ENCODE measurements at places on chromosomes 4 and X. TPM values are rescaled to one million over a fixed set of nuclear protein-coding genes. Genes with fewer than 3 reads are reported as not detected.

SMARCAD1 gene
- 19.6 TPM for total RNA-seq

DNA sequence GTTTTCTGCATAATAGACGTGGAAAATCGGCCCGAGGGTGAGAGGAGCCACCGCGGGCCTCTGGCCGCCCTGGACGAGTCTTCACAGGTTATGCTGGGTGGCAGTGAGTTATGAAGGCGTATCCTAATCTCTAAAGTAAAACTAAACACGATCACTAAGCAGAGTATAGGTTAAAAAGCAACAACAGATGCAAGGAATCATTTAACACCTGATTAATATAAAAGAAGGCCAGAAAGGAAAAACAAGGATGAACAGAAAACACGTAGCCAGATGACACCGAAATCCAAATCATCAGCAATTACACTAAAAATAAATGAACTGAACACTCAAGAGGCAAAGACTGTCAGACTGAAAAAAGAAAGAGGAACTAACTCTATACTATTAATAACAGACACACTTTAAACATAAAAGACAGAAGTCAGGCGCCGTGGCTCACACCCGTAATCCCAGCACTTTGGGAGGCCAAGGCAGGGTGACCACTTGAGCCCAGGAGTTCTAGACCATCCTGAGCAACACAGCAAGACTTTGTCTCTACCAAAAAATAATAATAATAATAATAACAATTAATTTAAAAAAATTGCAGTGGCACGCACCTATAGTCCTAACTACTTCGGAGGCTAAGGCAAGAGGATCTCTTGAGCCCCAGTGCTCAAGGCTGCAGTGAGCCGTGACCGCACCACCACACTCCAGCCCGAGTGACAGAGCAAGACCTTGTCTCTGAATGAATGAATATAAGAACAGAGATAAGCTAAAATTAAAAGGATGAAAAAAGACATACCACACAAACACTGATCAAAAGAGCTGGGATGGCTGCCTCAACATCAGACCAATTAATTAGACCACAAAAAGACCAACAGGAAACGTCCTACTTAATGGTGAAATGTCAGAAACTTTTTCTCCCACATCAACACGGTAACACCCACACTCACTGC is 30.0 kb downstream of the CTBP1 start:
- no peak for DNase-seq

DNA sequence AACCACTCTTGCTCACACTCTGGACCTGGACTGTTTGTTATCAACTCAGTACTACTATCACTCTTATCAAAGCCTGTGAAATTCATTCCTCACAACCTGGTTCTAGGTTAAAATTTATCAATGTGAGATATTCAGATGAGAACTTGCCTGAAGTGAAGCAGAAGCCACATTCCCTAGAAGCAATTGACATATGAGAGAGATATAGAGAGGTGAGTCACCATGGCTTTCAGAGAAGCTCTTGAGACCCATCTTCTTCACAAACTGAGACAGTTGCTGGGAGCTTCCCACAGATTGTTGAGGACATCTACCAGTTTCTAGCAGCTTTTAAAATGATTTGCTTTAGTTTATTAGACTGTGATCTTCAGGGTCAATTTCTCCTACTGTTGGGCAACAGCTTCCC is 316.9 kb upstream of the TET2 start:
- no peak for DNase-seq

NIPAL1 gene
- total RNA-seq = 3.3 TPM

SSX1 gene
- total RNA-seq = not detected

BEX3 gene
- total RNA-seq = 239 TPM

GRCh38 chr4:14415146-14415545 is 587.1 kb upstream of the CPEB2 start:
- no peak for DNase-seq

- no peak for DNase-seq
These were observed 18.9 kb upstream of the GPR101 start for GRCh38 chrX:137052643-137053235.

- no peak for DNase-seq
These were observed 62.3 kb downstream of the ACOX3 start for GRCh38 chr4:8378101-8378724.

ZNF330 gene
- total RNA-seq = 19.4 TPM

- no peak for DNase-seq
These were observed 19.3 kb downstream of the YIPF7 start for GRCh38 chr4:44632089-44632488.

DNA sequence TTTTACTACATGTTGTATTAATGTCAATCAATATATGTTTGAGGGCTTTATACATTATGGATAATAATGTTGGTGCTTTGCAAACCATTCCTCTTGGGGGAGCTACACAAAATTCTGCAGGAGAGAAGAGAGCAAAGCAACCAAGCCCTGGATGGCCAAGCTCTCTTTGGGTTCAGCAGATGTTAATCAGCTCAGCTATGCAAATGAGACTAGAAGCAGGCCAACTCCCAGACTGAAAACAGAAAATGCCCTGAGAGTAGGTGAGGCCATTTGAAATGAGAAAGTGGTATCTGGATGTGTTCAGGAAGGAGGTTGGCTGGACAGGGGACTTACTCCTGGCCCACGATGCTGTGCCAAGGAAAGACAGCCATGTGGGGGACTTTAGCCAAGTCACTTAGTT is 387.0 kb downstream of the BCOR start:
- no peak for DNase-seq

PLS3 gene
- total RNA-seq = 293 TPM

DNA sequence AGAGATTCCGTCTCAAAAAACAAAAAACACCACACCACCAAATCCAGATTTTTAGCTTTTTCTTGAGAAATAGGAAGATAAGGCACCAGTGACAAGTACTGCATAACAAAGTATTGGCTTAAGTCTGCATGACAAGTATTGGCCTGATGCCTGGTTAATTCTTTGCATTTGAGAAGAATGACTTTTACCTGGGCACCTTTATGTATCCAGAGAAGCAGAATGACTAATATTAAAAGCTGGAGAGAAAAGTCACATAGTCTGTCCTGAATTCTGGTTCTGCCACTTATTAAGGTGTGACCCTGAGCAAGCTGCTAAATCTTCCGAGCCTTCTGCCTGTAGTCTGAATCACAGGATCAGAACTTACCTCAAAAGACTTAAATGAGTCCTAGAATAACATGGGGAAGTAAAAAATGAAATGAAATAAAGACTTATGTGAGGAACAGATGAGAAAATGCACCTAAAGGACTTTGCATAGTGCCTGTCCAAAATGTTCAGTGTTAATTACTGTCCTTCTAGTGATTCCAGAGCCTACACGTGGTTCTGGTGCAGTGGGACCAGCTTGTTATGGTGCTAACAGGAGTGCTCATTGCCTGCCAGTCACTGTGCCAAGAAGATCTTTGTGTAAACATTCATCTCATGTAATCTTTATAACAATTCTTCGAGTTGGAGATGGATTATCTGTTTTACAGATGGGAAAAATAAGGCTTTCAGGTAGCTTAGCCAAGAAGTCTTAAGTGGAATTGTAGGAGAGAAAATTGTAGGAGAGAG is 31.6 kb downstream of the UGDH start:
- no peak for DNase-seq

GRCh38 chr4:159489646-159490045 is 386.8 kb downstream of the RAPGEF2 start:
- no peak for DNase-seq

- no peak for DNase-seq
These were observed 133.0 kb upstream of the LEF1 start for GRCh38 chr4:108301545-108302251.

EGF gene
- 0.10 TPM for total RNA-seq

GRCh38 chr4:121765971-121766538 is 1.1 kb upstream of the SMIM43 start:
- no peak for DNase-seq

GRCh38 chr4:75745721-75746199 is 21.4 kb downstream of the USO1 start:
- DNase-seq = no peak

DNA sequence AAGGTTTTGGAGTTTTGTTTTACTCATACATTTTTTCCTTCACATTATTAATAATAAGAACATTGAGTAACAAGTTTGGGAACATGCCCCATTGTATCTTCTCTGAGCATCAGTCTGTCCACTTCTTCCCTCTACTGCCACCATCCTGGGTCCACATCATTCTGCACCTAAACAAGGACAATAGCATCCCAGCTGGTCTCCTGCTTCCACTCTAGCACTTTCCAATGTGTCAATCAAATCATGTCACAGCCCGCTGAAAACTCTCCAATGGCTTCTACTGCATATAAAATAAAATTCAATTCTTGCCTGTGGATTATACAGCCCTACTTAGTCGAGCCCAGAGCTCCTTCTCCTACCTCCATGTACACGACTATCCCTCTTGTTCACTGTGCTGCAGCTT is 66.8 kb upstream of the RBPJ start:
- DNase-seq = no peak

DCX gene
- total RNA-seq = not detected

- DNase-seq = no peak
These were observed 750.7 kb upstream of the PABPC4L start for GRCh38 chr4:134952305-134952704.

GRCh38 chr4:107213410-107213809 is 177.3 kb upstream of the DKK2 start:
- DNase-seq = no peak

DNA sequence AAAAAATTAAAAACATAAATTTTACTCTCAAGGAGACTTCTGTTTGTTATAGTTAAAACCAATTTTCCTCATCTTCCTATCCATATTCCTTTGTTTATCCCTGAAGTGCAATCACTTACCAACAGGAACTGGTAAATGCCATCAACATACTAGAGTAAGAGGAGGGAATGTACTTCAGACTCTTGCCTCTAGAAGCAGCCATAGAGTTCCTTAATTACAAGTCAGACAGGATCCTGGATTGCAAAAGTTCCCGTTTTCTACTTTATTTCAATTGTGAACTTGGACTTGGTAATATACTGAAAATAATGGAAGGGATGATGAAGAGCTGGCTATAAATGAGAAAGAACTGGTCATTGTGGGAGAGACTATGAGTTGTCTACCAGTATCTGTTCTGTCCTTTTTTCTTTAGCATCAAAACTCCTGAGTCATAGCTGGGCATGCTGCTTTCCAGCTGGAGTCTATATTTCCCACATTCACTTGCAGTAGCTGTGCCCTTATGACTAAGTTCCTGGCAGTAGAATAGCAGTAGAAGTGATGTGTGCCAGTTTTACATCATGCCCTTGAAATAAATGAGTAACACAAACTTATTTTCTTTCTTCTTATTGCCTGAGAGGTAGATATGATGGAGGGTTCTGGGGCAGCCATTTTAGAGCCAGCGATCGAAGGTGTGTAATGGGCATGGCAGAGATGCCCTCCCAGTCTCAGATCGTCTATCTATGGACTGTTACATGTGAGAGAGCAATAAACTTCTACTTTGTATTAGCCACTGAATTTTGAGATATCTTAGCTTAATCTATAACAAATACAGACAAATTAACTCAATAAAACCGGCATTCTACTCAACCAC is 26.8 kb upstream of the SPARCL1 start:
- no peak for DNase-seq

GRCh38 chr4:183733181-183733580 is 74.1 kb downstream of the TRAPPC11 start:
- DNase-seq = no peak

DNA sequence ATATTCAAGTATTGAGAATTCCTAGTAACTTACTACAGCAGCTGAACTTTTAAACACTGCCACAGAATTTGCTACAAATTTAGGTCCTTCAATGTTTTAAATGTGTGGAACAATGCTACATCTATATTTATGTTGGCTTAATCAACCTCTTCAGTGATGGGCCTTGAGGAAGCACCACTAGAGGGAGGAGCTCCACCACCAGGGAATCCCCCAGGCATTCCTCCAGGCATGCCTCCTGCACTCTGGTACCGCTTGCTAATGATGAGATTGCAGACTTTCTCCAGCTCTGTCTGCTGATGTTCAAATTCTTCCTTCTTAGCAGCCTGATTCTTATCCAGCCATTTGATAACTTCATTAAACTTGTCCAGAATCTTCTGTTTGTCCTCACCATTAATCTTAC is 190.8 kb downstream of the HTR2C start:
- no peak for DNase-seq

SLC6A8 gene
- 17.3 TPM for total RNA-seq

DNA sequence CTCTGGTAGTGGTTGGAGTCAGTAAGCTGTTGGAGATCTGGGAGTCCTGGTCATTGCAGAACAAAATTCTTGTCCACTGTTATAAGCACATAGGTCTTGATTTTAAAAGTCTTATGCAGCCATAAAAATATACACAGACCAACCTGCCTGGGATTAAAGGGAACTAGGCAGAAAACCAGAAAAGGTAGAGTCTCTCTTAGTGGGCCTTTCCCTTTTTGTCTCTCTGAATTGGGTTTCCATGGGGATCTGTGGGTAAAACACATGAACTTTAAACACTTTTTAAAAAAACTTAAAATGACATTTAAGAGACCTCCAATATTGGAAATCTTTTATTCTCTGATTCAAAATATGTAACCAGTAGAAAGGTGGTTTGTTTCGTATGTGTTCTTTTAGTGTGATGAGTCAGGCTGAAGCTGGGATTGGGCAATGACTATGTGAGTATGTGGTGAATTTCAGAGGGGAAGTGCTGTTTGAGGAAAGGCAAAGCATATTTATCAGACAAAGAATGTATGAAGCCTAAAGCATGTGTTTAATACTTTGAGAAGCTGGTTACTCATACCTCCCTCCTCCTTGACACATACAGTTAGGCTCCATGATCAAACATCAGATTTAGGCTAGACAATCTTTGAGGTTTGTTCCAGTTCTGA is 29.6 kb downstream of the SLC16A2 start:
- DNase-seq = no peak

HSFX2 gene
- 0.35 TPM for total RNA-seq

DUSP21 gene
- not detected for total RNA-seq

All from glomerular endothelial cell (primary cell).